ENCODE measurements at places on chromosomes 6 and 20. TPM values are rescaled to one million over a fixed set of nuclear protein-coding genes. Genes with fewer than 3 reads are reported as not detected.

The ADAT2 gene
- 17.8 TPM for total RNA-seq

The SPATS1 gene
- 0.25 TPM for total RNA-seq

The GPR6 gene
- total RNA-seq = not detected

The RBPJL gene
- not detected for total RNA-seq

The CALHM6 gene
- not detected for total RNA-seq

The TMEM151B gene
- 0.13 TPM for total RNA-seq

The TREM2 gene
- total RNA-seq = not detected

The LY6G6C gene
- not detected for total RNA-seq

The SLCO4A1 gene
- 0.88 TPM for total RNA-seq

The DLL1 gene
- total RNA-seq = 35.9 TPM

All from neural progenitor cell (in vitro differentiated cells).